ELF-1 (cell line): ENCODE measurements at places on chromosomes 2 and 18.

GRCh38 chr2:190533968-190534309, 583 bp downstream of the NEMP2 start:
- DNase-seq: no peak

GRCh38 chr2:13745330-13745729, 887.2 kb upstream of the LRATD1 start:
- peak; percentile 86 for DNase-seq

- DNase-seq: no peak
These were observed 66.3 kb downstream of the FIGN start for GRCh38 chr2:163669506-163669905.

DNA sequence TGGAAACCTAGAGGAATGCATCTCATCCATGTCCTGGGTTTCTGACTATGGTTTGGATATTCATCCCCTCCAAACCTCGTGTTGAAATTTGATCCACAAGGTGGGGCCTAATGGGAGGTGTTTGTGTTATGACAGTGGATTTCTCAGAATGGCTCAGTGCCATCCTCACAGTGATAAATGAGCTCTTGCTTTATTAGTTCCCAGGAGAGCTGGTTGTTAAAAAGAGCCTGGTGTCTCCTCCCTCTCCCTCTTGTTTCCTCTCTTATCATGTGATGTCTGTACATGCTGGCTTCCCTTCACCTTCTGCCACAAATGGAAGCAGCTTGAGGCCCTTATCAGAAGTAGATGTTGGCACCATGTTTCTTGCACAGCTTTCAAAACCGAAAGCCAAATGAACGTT, 424.3 kb downstream of the DCC start:
- no peak for DNase-seq

DNA sequence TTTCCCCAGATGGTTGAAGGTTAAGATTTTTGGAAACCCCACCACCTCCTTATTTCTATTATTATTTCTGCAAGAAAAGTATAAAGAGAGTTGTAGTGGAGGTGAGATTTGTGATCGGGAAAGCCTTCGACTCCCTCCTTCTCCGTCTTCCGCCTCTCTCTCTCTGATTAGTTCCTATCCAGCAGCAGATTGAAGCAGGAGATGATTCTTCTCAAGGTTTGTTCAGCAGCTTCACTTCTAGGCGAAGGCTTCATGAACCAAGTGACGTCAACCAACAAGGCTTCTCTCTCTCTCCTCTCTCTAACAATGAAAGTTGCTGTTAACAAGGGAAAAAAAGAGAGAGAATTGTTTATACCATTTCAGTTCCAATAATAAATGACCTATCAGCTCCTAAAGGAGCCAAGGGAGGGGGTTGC, at the start of gene BAZ2B:
Gene BAZ2B (minus strand): TSS at position 263 of the 416 bp plus-strand sequence. CDS start 137,829 bp downstream, outside the sequence.
- DNase-seq: peak; percentile 79

DNA sequence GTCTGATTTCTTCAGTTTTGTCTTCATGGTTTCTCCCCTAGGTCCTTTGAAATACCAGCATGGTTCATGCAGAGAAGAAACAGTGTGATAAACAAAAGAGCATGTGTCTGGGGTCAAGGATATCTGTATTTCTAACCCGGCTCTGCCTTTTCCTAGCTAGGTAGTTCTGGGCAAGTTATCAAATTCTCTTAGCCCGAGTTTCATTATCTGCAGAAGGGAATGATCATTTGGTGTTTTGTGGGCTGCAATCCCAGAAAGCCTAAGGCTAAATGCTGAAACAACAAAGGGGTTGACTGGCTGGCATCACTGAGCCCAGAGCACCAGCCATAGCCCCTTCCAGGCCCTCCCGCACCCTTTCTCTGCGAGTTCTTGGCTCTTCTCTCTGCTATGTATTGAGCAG, 51.7 kb upstream of the DAPL1 start:
- DNase-seq: no peak

GRCh38 chr2:240869956-240870875, 1.6 kb downstream of the AGXT start:
- DNase-seq: no peak

- no peak for DNase-seq
These were observed 52.7 kb upstream of the TMEFF2 start for GRCh38 chr2:192247456-192247855.

DNA sequence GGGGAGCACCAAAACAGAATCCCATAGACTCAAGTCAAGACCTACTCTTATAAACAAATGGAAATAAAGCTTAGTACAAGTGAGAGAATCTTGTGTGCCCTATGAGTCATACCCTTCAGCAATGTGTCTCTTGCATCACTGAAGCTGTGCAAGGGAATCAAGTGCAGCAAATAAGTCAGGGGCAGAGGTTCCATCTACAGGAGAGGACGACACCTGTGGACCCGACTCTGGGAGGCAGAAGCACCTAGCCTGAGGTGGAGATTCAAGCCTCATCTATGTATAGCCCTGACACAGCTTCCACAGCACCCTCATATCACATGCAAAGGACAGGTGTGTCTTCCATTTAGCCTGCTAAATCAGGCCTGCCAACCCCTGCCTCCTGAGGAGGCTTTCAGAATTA, 298.2 kb downstream of the CNTNAP5 start:
- no peak for DNase-seq

DNA sequence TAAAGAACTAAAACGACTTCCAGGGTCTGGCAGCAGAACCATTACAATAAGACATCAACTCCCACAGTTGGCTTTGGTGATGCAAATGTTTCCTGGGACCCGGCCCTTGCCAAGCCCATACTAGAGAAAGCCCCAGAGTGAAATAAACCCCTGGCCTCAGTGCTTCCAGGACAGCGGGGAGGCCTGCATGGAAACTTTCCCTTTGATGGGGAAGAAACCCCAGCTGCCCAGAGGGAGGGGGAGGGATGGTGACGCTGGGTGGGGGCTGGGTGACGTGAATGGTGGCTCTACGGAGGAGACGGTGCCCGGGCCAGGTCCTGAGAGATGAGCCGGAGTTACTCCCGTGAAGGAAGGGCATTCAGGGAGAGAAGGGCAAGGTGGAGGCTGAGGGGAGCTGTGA, 27.5 kb downstream of the INHBB start:
- DNase-seq: peak; percentile 56

DNA sequence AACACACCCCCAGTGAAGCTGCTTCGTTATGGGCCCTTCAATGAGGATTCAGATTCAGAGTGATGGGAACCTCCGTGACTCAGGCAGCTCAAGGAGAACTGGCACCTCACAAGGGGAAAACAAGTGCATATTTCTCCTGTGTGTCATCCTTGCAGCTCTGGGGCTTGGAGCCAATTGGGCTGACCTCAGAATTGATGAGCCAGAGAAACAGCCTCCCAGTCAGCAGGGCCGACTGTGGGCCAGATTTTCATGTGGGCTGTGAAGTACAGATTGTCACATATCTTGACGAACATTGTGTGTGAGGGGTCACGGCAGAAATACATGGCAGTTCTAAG, 189.6 kb upstream of the SP5 start:
- peak; percentile 79 for DNase-seq

GRCh38 chr2:8520791-8521344, 161.0 kb upstream of the ID2 start:
- DNase-seq: no peak

DNA sequence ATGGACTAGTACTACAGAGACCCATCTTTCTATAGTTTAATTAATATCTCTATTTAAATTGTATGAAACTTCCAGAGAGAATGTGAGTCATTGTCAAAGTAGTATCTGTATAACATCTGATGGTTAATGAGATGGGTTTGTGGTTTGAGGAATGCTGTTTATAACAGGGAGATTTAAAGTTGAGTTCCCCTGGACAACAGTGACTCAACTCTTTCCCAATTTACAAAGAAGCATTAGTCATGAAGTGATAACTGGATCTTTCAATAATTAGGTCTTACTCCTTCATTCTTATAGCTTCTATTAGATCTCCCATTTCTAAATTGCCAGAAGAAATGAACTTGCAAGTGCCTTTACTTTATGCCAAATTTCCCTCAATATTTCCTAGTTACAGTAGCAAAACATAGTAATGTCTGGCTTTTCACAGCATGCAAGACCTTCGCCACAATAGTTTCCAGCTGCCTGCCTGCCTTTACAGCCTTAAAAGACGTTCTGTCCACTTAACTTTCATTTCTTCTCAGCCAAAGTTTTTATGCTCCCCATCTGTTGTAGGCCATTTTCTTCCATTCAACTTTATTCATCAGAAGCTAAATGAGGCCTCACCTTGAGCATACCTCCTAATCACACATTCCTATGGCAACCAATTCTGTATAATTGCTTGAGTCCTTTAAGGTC, 47.7 kb upstream of the WDR75 start:
- no peak for DNase-seq

DNA sequence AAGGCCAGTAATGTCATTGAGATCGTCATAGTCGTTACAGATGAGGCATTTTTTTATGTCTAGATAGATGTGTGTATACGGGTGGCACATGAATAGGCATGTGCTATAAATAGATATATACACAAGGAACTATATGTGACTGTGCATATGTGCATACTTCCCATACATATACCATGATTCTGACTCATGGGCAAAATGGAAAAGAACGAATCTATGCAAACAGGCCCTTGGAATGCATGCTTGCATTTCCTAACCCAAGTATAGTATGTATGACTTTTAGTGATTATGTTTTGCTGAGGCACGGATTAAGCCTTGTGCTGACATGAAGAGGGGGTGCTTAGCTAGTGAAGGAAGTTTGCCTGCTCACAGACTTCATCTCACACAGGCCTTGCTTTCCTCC, 111.7 kb downstream of the BCL11A start:
- no peak for DNase-seq

- no peak for DNase-seq
These were observed 102.6 kb downstream of the HNMT start for GRCh38 chr2:138066841-138067240.

- DNase-seq: no peak
These were observed 221.7 kb downstream of the CDH20 start for GRCh38 chr18:61554946-61555361.

DNA sequence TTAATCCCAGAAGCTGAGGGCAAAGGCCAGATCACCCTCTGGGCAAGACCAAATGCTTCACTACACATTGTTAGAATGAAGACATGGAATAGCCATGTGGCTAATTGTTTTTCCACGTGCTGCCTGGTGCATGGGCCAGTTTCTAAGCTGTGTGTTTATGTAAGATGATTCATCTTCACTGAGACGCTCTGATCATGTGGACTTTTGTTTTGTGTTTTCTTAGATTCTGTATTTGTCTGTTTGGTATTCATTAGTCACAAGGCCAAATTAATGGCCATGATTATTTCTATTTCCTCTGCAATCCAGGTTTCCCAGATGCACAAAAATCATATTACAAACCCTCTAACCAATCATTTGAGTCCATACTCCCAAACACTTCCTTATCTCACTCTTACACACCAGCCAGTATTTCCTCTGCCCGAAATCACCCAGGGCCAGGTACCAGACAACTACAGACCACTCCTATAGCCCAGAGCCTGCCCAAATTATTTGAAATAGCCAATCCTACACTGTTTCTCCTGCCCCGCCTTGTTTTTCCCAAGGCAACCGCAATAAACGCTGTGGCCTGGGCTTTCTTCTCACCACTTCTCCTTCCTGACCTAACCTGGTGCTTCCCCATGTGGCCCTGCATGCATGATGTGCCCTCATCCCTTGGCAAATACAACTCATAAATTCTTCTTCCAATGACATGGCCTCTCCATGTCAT, 94.2 kb upstream of the SP3 start:
- no peak for DNase-seq

GRCh38 chr18:77127769-77128671, 4.6 kb downstream of the MBP start:
- DNase-seq: no peak

DNA sequence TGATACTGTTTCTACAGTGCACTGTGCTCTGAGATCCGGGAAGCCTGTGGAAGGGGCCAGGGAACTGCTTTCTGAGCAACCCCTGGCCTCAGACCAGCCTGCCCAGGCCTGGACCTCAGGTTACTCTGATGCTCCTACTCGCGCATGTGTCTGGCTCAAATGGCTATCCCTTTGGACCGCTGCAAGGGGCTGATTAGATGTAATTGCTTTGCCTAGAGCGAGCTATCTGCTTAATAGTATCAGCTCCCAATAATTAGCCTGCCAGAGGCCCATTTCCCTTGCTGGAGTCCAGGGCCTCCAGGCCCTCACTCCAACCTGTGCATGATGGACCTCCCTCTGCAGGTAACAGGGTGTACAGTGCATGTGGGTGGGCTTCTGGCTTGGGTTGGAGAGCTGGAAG, 7.2 kb upstream of the KCNK3 start:
- peak; percentile 55 for DNase-seq

DNA sequence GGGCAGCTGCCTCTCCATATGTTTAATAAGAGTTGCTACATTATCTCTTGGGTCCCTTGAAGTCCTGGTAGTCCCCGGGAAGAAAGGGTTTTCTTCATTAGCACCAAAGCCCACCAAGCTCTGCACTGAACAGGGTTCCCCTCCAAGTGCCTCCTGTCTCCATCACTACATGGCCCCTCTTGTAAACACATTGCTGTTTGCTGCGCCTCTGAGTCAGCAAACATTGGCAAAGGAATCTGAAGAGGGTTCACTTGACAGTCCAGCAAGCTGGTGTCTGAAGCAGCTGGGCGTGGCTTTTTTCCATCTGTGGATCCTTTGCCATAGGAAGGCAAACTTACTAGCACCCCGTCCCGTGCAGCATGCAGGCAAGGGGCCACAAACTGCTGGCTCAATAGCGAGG, 82.8 kb downstream of the TEX51 start:
- no peak for DNase-seq

DNA sequence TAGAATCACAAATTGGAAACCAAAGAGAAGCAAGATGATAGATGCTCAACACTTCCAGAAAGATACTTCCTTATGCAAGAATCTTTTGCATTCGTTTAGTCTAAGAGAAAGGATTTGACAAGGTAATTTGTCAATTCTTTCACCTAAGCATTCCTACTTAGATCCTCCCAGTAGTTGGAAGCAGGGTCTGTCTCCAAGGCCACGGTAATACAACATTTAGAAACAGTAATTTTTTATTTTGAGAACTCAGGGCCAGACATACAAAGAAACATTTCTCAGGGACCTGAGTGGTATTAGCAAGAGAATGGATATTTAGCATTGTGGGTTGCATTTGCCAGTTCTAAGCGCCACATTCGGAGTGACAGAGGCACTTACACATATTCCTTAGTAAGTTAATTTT, 68.6 kb downstream of the ACYP2 start:
- no peak for DNase-seq

- no peak for DNase-seq
These were observed 39.2 kb upstream of the KCNJ13 start for GRCh38 chr2:232815569-232815968.

- DNase-seq: no peak
These were observed 630.8 kb upstream of the PIK3C3 start for GRCh38 chr18:41324020-41324791.

DNA sequence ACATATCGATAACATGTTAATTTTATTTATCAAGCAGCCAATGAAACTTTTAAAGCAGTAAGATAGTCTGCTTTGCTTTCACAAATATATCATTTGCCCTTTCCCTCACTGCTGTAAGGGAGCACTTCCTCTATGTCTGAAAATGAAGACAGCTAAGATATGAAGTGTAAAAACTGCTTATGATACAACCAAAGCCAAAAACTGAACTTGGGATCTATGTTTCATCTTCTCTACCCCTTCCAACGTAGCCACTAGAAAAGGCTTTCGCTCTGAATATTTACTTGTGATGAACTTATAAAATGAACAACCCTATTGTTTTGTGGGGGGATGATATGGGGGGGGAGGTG, 140.3 kb downstream of the TCF4 start:
- no peak for DNase-seq

- no peak for DNase-seq
These were observed 93.1 kb downstream of the LRP1B start for GRCh38 chr2:142037744-142038143.
